Stimulated activated CD8-positive, alpha-beta memory T cell treated with anti-CD3 and anti-CD28 coated beads, Interleukin-4, amount 100 ng/mL, for 1 hour (primary cell): ENCODE measurements at places on chromosomes 7 and 10.

- no peak for DNase-seq
Measured at GRCh38 chr7:142477079-142477651, 219.3 kb upstream of the PRSS58 start.

DNA sequence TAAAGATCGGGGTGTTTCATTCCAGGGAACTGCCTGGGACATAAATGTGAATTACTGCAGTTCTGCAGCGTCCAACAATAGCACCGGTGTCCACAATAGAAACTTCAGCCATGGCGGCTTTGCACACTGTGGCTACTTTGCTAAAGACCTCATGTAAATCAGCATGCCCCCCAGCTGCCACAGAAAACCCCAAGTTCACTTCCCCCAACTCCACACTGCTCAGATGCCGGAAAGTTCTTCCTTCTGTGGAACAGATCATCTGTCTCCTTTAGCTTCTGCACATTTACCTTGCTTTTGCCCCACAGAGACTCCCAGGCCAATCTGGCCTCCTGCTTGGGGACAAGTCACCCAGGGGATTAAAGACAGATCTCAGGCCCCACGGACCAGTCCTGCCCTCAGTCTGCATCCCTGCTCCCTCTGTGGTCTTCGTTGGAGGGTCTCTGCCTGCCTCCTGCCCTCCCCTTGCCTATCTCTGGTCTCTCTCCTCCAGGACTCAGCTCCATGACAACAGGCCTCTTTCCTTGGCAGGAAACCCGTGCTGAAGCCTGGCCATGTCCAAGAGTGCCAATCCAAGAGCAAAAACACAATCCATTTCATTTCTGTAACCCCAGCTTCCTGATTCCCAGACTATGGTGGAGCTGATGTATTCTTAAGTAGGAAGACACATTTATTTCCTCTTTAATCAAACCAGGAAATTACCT, 403.2 kb downstream of the RPS24 start:
- DNase-seq: no peak

GRCh38 chr10:129192344-129193128, 274.5 kb upstream of the MGMT start:
- DNase-seq: no peak

GRCh38 chr7:124956160-124956559, 26.5 kb upstream of the POT1 start:
- no peak for DNase-seq

DNA sequence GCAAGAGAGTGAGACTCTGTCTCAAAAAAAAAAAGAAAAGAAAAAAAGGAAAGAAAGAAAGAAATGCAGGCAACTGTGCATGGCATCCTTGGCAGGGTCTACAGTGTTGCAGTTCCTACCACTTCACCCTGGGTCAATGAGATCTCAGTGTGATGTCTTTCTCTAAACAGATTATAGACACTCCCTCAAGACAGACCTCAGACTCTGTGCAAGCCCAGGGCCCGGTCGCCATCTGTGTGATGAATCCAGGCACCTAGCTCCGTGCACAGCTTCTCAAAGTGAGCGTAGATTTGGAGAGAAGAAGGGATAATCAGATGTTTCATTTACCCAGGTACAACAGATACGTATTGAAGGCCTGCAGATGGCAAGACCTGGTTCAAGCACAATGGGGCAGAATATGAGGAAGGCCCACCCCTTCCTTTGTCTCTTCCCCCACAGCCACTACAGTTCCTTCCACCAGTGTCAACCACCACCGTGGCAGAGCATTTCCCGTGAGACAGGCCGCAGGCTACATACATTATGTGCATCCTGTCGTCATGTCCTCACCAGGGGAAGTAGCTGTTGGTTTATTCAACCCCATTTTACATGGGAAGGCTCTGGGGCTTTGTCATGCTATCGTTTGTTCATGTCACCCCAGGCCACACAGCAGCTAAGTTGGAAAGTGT, 471.7 kb upstream of the GALNT17 start:
- DNase-seq: peak; percentile 36

GRCh38 chr7:47407821-47408674, 173.9 kb downstream of the TNS3 start:
- no peak for DNase-seq

- no peak for DNase-seq
Measured at GRCh38 chr10:43040482-43041256, 36.2 kb upstream of the RET start.

DNA sequence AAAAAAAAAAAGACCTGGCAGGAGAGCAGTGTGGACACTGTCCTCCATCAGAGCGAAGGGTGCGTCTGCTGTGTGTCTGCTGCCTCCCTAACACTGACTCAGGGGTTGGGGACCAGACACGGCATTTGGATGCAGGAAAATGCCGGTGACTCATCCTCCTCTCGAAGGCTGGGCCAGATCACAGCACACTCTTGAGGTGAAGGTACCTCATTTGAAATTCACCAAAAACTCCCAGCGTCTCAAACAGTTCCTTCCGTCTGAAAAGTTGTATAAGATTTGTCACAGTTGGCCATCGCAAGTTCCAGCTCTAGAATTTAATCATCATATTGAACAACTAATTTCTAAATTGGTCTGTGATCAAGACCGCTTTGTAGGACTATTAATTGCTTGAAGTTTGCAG, 118.1 kb upstream of the LYZL2 start:
- no peak for DNase-seq

DNA sequence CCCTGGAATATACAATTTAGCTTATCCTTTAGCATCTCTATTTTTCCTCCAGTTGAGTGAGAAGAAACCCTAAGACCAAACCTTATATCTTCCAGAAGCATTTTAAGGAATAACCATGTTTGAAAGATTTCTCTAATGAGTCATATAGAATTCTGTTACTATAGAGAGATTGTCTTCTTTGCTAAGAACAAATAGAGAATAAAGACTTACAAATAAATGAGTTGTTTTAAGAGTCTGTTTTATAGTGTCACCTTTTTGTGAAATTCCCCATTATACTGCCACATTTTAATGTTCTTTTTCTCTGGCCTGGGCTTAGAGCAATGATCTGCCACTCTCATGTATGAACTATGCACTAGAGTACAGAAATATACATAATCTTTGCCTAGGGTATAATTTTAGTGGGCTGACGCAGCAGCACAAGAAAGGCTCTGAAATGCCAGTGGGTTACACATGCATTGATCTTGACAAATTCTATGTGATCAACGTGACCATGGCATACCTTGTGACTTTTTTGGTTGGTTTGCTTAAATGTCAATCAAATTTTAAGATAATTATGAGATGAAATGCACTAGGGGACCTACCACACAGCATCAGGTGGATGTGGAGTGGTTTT, 145.1 kb upstream of the MKLN1 start:
- no peak for DNase-seq

GRCh38 chr10:16384021-16384420, 52.8 kb upstream of the PTER start:
- DNase-seq: no peak

DNA sequence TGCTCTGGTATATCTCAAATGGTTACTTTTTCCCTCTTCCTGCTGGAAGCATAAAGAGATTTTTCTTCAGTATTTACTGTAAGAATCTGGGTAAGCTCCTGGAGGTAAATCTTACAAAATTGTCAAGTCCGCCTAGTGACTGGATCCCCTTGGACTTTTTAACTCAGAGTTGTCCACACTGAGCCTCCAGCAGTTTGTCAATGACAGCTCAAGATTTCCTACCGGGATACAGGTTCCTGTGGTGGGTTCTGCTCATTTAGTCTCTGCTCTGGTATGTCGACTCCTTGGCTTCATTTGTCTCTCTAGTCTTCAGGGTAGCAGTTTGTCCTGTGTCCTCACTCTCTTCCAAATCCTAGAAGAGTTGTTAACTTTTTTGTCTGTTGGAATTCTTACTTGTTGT, 27.0 kb downstream of the GPR37 start:
- DNase-seq: no peak

DNA sequence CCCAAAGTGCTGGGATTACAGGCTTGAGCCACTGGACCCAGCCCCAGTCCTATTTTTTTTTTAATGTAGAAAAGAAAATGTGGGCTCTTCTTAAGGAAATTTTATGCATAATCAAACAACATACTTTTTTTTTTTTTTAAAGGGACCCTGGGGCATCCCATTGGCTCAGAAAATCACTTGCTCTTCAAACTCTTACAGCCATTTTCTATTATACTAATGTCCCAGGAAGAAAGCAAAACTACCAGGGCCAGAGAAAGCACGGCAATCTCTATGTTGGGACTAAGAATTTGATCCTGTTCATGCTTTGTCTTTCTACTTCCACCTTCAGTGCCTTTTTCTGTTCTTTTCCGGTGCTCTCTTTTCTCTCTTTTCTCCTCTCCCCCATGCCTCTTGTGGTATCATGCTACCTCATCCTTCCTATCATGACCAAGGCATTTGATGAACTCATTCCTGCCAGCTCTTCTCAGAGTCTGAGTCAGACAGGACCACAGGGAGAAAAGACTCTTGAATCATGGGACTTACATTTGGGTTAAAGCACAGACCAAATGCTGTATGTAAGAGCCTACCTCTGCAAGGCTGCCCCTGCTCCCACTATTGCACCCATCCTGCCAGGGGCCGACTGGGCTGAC, 76.4 kb upstream of the CCNY start:
- no peak for DNase-seq

- DNase-seq: no peak
Measured at GRCh38 chr10:15879663-15880062, 19.4 kb upstream of the MINDY3 start.

GRCh38 chr7:155761162-155761561, 51.1 kb downstream of the SHH start:
- no peak for DNase-seq

- no peak for DNase-seq
Measured at GRCh38 chr10:131242007-131242406, 69.5 kb downstream of the TCERG1L start.

DNA sequence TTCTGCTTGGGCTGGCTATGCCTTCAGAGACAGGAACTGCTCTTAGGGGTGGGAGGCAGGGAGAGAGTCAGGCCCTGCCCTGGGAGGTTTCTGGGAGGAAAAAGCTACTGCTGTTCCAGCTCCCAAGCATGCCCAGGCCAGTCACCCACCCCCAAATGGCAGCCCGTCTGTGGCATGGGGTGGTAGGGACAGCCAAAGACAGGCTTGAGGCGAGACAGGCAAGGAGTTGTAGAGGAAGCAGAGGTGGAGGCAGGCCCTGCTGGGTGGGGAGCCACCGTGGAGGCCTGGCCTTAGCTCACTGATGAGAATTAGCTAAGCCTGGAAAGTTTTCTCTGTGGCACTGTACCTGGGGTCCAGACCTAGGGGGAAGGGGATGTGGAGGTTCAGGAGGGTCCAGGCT, 6.6 kb upstream of the SAMD8 start:
- no peak for DNase-seq
